A549 treated with AZD2906 at 1 μM for 4 hours (cell line): ENCODE measurements at places on chromosomes 7 and 10. TPM values are rescaled to one million over a fixed set of nuclear protein-coding genes. Genes with fewer than 3 reads are reported as not detected.

Gene TYW1B
- total RNA-seq: 2.2 to 2.8 TPM (median 2.6 TPM) in 5 replicates

Gene WEE2
- total RNA-seq: not detected in 5 replicates

Gene SLC18A2
- 0.02 to 0.05 TPM (median 0.02 TPM) in 4 of 5 replicates, not detected in the other for total RNA-seq

Gene SEPTIN7
- 176 to 250 TPM (median 199 TPM) in 5 replicates for total RNA-seq

Gene ANKRD61
- 0.51 to 0.78 TPM (median 0.71 TPM) in 5 replicates for total RNA-seq

Gene BICC1
- total RNA-seq: 17.0 to 25.8 TPM (median 18.2 TPM) in 5 replicates

Gene TMEM213
- not detected in 5 replicates for total RNA-seq

Gene CPED1
- not detected in 5 replicates for total RNA-seq

Gene SOSTDC1
- total RNA-seq: not detected in 5 replicates

Gene PLXNA4
- total RNA-seq: 0.18 to 0.85 TPM (median 0.56 TPM) in 5 replicates

Gene HOXA1
- total RNA-seq: 2.1 to 3.4 TPM (median 3.2 TPM) in 5 replicates

Gene MEST
- 32.9 to 39.0 TPM (median 38.2 TPM) in 5 replicates for total RNA-seq

Gene FBXO24
- 0.22 to 0.35 TPM (median 0.24 TPM) in 5 replicates for total RNA-seq

Gene ARHGEF5
- total RNA-seq: 3.0 to 3.6 TPM (median 3.2 TPM) in 5 replicates

Gene HERPUD2
- total RNA-seq: 17.8 to 20.7 TPM (median 20.1 TPM) in 5 replicates

Gene GIMAP8
- 0.01 TPM in 1 of 5 replicates, not detected in the others for total RNA-seq

Gene MKLN1
- 27.7 to 36.0 TPM (median 32.8 TPM) in 5 replicates for total RNA-seq

Gene CARD11
- total RNA-seq: 1.5 to 2.3 TPM (median 2.0 TPM) in 5 replicates

Gene MUC3A
- total RNA-seq: 15.2 to 23.8 TPM (median 22.2 TPM) in 5 replicates

Gene GDF2
- not detected in 5 replicates for total RNA-seq

Gene ZMIZ2
- 22.1 to 32.6 TPM (median 31.1 TPM) in 5 replicates for total RNA-seq

Gene MMD2
- total RNA-seq: not detected in 5 replicates

Gene SLIT1
- 0.02 to 0.10 TPM (median 0.07 TPM) in 5 replicates for total RNA-seq

Gene STEAP1B
- total RNA-seq: 0.07 to 0.19 TPM (median 0.12 TPM) in 4 of 5 replicates, not detected in the other

Gene ASB10
- total RNA-seq: not detected in 5 replicates

Gene NRAP
- 0.01 TPM in 1 of 5 replicates, not detected in the others for total RNA-seq

Gene SPAM1
- total RNA-seq: not detected in 5 replicates

Gene BTBD16
- total RNA-seq: 0.41 to 0.82 TPM (median 0.66 TPM) in 5 replicates

Gene MUC12
- 12.5 to 23.4 TPM (median 19.2 TPM) in 5 replicates for total RNA-seq

Gene HMX3
- 0.06 to 0.10 TPM (median 0.09 TPM) in 4 of 5 replicates, not detected in the other for total RNA-seq

Gene SPDYE5
- not detected in 5 replicates for total RNA-seq

Gene CD36
- 0.07 to 0.20 TPM (median 0.09 TPM) in 4 of 5 replicates, not detected in the other for total RNA-seq

Gene ITGA8
- 0.02 TPM in 1 of 5 replicates, not detected in the others for total RNA-seq

Gene TRIM50
- total RNA-seq: not detected in 5 replicates
